Activated CD4-positive, alpha-beta T cell treated with anti-CD3 and anti-CD28 coated beads, Interleukin-10, Interleukin-2, amounts not matched to agents 100 ng/mL and 50 ng/mL, durations not matched to agents 16 hours and 8 hours (primary cell): ENCODE measurements at places on chromosomes 7 and 10.
A peak's percentile ranks its signal among the peaks of the same experiment; 100 is the strongest.

GRCh38 chr10:110081911-110082310, 74.1 kb downstream of the ADD3 start:
- no peak for DNase-seq

DNA sequence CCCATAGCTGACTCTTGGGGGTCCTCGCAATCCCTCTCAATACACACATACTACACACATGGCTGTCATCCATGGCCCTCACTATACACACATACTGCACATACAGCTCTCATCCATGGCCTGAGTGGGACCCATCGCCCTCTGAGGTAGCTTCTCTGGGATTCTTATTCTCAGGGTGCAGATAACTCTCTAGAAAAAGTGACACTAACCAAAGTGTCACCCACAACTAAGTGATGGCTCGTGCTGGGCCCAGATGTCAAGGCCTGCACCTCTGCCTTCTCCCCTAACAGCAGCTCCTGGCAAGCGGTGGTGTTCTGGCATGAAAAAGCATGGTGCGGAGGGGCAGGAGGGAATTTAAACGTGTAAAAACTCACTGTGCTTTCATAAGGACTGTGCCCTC, 62.7 kb upstream of the ZPBP start:
- DNase-seq: no peak

GRCh38 chr7:117231047-117231359, 91.9 kb downstream of the WNT2 start:
- no peak for DNase-seq

GRCh38 chr7:33107136-33108066, 1.8 kb downstream of the RP9 start:
- peak; percentile 47 for DNase-seq

- DNase-seq: no peak
These were observed 188.0 kb downstream of the FRMD4A start for GRCh38 chr10:14142606-14143250.

DNA sequence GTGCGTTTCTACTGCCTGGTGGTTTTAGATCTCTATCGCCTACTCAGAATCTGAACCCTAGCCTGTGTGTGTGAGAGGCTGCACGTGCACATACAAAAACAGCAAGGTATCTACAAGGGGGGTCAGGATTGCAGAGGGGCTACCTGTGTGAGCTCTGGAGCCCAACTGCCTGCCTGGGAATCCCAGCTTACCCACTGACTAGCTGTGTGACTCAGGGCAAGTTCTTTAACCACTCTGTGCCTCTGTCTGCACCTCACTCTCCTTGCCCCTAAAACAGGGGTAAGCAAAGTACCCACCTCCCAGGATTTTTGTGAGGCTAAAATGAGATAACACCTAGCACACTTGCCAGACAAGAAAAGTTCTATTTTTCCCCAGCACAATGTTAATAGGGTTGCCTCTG, 32.5 kb downstream of the DLG5 start:
- DNase-seq: no peak

DNA sequence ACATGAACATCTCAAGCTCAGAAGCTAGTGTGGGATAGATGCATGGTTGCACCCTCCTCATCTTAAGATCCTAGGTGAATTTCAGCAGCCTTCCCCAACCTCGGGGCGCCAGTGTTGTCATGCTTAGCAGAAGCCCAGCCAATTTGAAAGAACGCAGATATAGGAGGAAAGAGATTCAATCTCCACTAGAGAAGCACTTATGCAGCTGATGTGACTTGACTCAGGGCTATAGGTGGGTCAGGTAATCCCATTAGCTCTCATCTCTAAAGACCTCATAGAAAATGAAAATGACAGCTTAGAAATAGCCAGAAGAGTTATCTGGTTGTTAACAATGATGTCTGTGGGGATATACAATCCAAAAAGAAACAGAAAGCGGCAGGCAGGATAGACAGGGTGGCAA, 310.5 kb downstream of the GPAM start:
- no peak for DNase-seq

GRCh38 chr7:99123571-99124033, 20.3 kb downstream of the SMURF1 start:
- no peak for DNase-seq

DNA sequence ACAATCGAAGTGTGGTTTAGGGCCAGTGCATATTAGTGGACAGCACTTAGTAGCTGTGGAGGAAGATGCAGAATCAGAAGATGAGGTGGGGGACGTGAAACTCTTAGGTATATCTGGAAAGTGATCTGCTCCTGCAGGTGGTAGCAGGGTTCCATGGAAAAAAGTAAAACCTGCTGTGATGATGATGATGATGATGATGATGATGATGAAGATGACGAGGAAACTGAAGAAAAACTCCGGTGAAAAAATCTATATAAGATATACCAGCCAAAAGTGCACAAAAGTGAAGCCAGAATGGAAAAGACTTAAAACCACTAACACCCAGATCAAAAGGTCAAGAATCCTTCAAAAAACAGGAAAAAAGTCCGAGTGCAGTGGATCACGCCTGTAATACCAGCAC, 40.0 kb downstream of the LSMEM1 start:
- no peak for DNase-seq
